ENCODE measurements at places on chromosomes 12 and 14.

GRCh38 chr12:46569826-46570439 lies 197.4 kb upstream of the SLC38A2 start:
- DNase-seq, result no peak

GRCh38 chr14:100239840-100240667 lies 1.1 kb downstream of the YY1 start:
- peak; percentile 36 for DNase-seq

- DNase-seq, result no peak
These were observed 5.1 kb downstream of the RNF10 start for GRCh38 chr12:120539303-120539702.

DNA sequence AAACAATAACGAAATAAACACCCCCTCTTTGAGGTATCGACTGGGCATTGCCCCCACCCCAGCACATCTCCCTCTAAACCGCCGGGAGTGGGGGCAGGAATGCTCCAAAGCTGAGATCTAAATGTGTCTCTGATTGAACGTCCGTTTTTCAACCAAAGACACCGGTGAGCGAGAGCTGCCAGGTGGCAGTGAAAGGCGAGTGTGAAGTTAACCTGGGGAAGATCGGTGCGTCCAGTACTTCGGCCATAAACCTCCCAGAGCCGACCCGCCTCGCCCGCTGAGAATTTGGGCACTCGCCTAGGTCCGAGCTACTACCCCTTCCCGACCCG lies 625 bp downstream of the ANGEL1 start:
- no peak for DNase-seq

GRCh38 chr12:94798113-94798512 lies 147.8 kb upstream of the TMCC3 start:
- DNase-seq, result no peak

- no peak for DNase-seq
These were observed 389.9 kb downstream of the RPS29 start for GRCh38 chr14:49196327-49196726.

- DNase-seq, result no peak
These were observed 18.2 kb upstream of the ANAPC7 start for GRCh38 chr12:110421701-110422100.

DNA sequence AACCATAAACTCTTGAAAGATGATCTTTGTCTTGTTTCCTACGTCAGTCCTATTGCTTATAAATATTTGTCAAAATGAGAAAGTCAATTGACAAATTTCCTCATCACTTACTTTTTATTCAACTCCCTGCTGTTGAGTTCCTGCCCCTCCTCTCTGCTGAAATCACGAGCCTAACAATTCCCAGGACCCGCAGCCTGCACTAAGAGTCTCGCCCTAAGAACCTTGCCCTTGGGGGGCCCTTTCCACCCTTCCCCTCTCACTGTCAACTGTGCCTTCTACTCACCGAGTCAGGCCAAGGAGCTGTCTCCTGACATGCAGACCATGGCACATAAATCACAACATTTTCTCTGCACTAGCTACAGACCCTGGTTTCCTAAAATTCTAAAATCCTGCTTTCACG lies 99.0 kb downstream of the STAB2 start:
- no peak for DNase-seq

DNA sequence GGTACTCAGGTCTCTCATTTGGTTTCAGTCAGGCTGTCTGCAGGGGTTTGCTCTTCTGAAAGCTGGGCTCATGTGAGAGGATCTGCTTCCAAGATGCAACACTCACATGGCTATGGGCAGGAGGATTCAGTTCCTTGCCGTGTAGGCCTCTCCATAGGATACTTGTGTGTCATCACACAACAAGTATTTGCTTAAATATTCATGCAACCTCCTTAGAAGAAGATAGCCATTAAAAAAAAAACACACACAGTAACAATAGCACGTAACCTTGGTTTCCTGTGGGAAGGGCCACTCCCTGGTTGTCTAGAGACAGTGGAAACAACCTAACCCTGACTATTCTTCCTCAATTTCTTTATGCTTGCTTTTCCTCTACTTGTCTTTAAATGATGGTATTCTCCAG lies 31.8 kb upstream of the CLEC4E start:
- DNase-seq, result no peak

DNA sequence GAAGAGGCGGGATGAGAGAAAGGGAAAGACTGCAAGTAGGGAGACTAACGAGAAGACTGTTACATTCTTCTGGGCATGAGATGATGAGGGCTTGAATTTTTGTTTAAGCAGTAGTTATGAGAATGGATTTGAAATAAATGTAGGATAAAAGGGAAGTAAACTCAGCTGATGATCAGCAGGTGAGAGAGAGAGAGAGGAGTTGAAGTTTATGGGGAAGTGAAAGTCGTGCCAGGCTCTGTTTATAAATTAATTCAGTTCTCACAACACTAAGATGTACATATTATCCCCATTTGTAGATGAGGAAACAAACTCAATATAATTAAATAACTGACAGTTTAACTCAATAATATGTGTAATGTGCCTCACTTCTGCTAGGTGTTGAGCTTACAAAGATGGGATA lies 170.0 kb upstream of the RMST start:
- DNase-seq, result no peak

DNA sequence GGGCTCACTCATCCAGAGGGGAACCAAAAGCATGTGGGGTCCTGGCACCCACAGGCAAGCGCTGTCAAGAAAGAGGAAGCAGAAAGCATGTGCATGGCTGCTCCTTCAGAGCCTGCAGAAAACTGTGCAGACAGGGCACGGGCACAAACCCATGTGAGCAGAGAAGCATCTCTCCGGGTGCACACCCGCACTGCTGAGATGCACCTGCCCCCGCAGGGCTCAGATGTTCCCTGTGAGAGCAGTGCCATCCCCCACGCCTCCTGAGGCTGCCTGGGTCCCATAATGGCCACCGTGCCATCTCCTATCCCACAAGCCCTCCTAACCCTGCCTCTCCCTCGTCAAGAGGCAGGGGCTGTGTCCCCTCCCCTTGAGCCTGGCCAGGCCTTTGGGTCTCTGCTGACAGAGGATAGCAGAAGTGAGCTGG lies 32.3 kb upstream of the INF2 start:
- no peak for DNase-seq

DNA sequence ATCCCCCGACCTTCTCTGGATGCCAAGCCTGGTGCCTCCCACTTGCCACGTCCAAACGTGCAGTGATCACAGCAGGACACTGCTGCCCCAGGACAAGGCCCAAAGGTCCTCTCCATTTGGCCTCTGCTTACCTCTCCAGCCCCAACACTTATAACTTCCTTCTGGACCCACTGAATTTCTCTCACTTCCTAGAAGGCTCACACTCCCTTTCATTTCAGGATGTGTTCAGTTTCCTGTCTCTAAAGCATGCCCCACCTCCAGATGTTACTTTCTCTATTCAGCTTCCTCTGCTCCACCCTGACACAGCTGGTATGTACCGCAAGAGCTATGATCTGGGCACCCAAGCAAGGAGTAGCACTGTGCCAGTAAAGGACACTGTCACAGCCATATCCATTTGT lies 33.0 kb downstream of the CDKL1 start:
- DNase-seq, result no peak

DNA sequence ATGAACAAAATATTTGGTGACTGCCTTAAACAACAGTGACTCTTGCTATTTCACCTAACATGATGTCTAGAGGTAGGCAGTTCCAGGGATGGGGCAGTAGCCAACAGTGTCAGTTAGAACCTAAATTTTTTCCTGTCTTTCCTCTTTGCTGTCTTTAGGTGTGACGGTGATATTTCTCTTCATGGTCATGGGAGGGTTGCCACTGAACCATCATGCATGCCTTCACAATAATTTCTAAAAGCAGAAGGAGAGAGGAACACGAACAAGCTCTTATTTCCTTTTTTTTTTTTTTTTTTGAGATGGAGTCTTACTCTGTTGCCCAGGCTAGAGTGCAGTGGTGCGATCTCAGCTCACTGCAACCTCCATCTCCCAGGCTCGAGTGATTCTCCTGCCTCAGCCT lies 2.4 kb downstream of the CCDC63 start:
- no peak for DNase-seq

GRCh38 chr12:71440763-71441748 lies 1.5 kb downstream of the LGR5 start:
- no peak for DNase-seq

DNA sequence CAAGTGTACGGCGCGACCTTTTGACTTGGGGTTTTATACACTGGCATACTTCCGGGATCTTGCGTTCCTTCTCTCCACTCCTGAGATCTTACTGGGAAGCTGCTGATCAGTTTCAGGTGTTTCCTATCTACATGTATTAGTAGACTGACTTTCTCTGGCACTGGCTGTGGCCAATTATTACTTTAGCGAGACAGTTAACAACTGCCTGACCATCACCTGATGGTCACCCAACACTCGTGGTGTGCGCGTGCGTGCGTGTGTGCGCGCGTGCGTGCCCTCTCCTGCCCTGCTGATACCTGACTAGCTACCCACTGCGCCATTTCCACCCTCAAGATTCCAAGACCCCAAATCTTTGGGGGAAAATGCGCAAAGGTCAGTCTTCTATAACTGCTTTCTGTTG lies 249.9 kb downstream of the AEBP2 start:
- DNase-seq, result no peak

GRCh38 chr14:84937016-84937415 lies 592.9 kb upstream of the FLRT2 start:
- DNase-seq, result no peak

- DNase-seq, result no peak
These were observed 84.0 kb downstream of the PRMT8 start for GRCh38 chr12:3574986-3575385.

- DNase-seq, result no peak
These were observed 225.4 kb upstream of the KITLG start for GRCh38 chr12:88805692-88806091.

DNA sequence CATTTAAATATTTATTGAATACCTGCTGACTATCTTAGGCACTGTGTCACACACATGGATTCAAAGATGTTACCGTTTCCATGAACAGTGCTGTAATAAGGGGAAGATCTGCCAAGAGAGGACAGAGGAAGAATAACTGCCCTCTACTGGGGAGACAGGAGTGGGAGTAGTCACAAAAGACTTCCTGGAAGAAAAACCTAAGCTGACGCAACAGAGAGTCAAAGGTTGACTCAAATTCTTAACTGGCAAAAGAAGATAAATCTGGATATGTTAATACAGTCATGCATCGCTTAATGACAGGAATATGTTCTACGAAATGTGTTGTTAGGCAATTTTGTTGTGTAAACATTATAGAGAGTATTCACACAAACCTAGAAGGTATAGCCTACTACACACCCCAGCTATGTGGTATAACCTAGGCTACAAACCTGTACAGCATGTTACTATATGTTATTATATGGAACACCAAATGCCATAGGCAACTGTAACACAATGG lies 51.5 kb downstream of the DCAF5 start:
- no peak for DNase-seq

GRCh38 chr14:104975481-104976197 lies 2.5 kb downstream of the AHNAK2 start:
- DNase-seq, result no peak

- DNase-seq, result no peak
These were observed 16.8 kb downstream of the SLC25A47 start for GRCh38 chr14:100339766-100340422.

- DNase-seq, result no peak
These were observed 4.2 kb downstream of the LPAR5 start for GRCh38 chr12:6631549-6631961.

DNA sequence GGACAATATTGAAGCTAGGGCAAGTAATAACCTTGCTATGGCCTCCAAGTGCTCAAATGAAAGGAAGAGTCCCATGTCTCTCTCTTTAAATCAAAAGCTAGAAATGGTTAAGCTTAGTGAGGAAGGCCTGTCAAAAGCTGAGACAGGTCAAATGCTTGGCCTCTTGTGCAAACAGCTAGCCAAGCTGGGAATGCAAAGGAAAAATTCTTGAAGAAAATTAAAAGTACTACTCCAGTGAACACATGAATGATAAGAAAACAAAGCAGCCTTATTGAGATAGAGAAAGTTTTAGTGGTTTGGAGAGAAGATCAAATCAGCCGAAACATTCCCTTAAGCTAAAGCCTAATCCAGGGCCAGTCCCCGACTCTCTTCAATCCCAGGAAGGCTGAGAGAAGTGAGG lies 84.1 kb upstream of the PLEKHA5 start:
- no peak for DNase-seq

GRCh38 chr12:102631274-102631673 lies 150.9 kb upstream of the IGF1 start:
- DNase-seq, result no peak

Data from esophagus squamous epithelium (tissue), 5 donors.